ENCODE measurements at places on chromosomes 1 and 21.

GRCh38 chr1:166377896-166378295 lies 211.1 kb upstream of the FAM78B start:
- no peak for DNase-seq

GRCh38 chr1:24963099-24963872 lies 33.2 kb upstream of the RUNX3 start:
- no peak for DNase-seq

DNA sequence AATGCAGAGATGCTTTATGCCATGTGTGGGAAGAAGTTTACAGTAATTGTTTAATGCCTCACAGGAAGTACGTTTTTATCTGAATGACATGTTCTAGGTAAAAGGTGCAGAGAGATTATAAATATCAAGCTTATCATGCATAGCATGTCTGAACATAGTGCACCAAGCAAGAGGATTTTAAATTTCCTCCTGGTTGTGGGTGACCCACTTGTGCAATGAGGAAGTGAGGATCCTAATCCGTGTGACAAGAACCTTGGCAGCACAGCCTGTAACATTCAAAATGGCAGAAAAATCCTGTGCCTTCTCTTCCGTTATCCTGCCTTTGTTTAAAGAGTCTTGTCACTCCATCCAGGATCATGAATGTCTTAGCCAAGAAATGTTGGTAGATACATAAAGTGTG lies 75.6 kb downstream of the PLA2G4A start:
- DNase-seq: no peak

DNA sequence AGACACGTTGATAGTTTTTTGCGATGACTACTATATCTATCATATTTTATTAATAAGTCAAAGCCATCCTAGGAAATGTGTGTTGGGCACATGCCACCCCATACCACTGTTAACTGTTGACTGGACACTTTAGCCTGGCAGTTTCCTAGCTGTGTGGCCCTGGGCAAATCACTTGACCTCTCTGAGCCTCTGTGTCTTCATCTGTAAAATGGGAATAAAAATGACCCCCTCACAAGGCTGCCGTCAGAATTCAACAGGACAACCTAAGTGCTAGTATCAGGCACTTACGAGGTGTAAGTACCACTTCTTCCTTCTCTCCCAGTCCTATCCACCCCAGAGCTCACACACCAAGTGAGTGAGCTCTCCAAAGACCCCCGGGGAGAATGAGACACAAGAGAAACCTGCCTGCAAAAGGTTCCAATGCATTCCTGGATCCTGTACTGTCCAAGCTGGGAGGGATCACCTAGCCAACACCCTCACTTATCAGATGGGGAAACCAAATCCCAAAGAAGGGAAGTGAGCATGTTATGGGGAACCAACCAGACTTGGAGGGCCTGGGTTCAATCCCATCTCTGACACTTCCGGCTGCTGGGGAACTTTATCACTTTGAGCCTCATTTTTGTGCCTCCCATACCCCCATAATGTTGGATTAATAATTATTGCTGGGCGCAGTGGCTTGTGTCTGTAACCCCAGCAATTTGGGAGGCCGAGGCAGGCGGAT lies 24.9 kb downstream of the HSPG2 start:
- DNase-seq: no peak

- no peak for DNase-seq
Measured at GRCh38 chr1:108072776-108073175, 107.8 kb upstream of the VAV3 start.

GRCh38 chr1:110593902-110594301 lies 12.3 kb downstream of the KCNA2 start:
- DNase-seq: no peak

GRCh38 chr1:246117066-246117791 lies 389.9 kb downstream of the SMYD3 start:
- no peak for DNase-seq

- peak; percentile 55 for DNase-seq
Measured at GRCh38 chr1:206684478-206685333, at the start of gene MAPKAPK2. Gene MAPKAPK2 (plus strand): TSS chr1:206684905. CDS start chr1:206685230, 325 bp downstream.

- DNase-seq: no peak
Measured at GRCh38 chr1:226108935-226109828, 46.7 kb downstream of the H3-3A start.
